Fibroblast of the aortic adventitia (primary cell): ENCODE measurements at places on chromosomes 1 and 21.

GRCh38 chr1:34263406-34263805, 86.7 kb downstream of the C1orf94 start:
- DNase-seq: peak; percentile 27

DNA sequence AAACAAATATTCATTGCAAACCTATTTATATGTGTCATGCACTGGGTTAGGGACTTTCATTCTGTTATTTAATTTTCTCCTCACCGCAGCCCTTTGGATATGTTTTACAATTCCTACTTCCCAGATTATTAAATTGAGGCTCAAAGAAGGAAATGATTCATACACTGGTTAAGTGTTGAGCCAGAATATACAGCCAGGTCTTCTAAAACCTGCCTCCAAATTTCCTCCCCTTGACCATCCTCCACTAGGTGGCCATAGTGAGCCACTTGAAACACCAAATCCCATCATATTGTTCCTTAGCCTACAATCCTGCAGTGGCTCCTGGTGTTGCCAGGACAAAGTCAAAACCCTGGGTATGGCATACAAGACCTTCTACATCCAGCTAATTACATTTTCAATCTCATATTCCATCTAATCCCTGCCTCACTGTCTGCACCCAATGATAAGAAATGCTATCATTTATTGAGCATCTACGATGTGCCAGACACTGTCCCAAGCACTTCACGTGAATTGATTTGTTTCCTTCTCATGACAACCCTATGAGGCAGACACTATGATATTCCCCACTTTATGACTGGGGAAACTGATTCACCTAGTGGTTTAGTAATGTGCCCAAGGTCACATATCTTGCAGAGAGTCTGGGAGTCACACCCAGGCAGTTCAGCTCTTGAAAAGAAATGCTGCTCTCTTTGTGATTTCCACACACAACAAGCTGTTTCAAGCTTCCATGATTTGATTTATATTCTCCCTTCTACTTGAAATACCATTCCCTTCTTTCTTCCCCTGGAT, 23.6 kb upstream of the KIRREL1 start:
- peak; percentile 95 for DNase-seq

GRCh38 chr1:228350831-228351781, 55.5 kb downstream of the TRIM11 start:
- DNase-seq: no peak

GRCh38 chr1:152185544-152186391, 26.7 kb upstream of the RPTN start:
- peak; percentile 79 for DNase-seq

GRCh38 chr1:98796049-98796448, 134.5 kb downstream of the SNX7 start:
- no peak for DNase-seq

GRCh38 chr21:42527489-42528158, 14.0 kb downstream of the SLC37A1 start:
- no peak for DNase-seq

GRCh38 chr1:230425252-230426091, 660 bp downstream of the PGBD5 start:
- no peak for DNase-seq

DNA sequence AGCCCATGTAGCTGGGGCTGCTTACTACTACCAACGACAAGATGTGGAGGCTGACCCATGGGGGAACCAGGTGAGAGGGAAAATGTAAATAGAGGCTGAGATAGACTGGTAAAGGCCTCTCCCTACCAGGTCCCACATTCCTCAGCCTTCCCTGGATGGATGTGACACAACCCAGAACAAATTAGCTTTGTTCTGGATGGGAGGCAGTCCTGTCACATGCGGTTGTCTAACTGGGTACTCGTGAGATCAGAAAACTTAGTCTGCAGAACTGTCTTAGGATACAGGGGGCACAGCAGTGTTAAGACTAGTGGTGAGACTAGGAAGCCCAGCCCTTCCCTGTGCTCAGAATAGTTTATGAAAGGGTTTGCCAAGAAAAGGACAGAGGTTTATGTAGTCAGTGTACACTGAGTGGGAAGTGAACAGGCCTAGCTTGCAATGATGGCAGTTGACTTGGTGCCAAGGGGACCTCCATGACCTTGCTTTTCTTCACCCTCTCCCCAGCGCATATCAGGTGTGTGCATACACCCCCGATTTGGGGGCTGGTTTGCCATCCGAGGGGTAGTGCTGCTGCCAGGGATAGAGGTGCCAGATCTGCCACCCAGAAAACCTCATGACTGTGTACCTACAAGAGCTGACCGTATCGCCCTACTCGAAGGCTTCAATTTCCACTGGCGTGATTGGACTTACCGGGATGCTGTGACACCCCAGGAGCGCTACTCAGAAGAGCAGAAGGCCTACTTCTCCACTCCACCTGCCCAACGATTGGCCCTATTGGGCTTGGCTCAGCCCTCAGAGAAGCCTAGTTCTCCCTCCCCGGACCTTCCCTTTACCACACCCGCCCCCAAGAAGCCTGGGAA, 8.4 kb downstream of the MMACHC start:
- peak; percentile 24 for DNase-seq

- DNase-seq: peak; percentile 93
Observed at GRCh38 chr1:212030936-212031528, 4.3 kb downstream of the INTS7 start.

GRCh38 chr1:229689904-229690303, 63.9 kb downstream of the URB2 start:
- no peak for DNase-seq

DNA sequence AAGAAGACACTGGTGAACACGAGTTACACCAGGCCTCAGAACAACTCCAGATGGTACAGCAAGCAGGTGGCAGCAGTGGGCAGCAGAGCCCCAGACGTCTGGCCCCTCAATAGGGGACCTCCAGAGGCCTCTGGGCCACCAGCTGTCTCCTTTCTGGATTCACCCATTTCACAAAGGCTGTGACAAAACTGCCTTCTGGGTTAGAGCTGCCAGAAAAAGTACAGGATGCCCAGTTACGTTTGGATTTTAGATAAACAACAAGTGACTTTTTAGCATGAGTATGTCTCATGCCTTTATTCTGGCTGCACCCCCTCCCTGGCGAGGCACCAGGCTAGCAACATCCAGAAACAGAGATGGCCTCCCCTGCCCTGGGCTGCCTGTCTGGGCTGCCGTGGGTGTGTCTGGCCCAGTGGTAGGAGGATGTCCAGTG, 30.1 kb downstream of the ITPKB start:
- no peak for DNase-seq

DNA sequence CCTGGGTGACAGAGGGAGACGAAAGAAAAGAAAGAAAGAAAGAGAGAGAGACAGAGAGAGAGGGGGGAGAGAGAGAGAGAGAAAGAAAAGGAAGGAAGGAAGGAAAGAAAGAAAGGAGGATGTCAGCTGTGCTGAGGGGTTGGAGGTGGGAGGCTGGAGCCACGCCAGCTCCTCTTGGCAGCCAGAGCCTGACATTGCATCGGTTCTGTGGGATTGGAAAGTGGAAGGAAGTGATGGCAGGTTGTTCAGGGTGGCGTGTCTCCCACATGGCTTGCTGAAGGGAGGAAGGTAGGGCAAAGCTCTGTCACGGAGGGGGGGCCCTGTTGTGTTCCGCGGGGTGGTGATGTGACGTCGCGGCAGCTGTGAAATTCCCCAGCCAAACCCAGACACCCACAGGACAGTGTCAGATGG, 30.7 kb downstream of the EIF2D start:
- DNase-seq: no peak

- peak; percentile 14 for DNase-seq
Observed at GRCh38 chr1:176110203-176110602, 96.9 kb downstream of the COP1 start.

DNA sequence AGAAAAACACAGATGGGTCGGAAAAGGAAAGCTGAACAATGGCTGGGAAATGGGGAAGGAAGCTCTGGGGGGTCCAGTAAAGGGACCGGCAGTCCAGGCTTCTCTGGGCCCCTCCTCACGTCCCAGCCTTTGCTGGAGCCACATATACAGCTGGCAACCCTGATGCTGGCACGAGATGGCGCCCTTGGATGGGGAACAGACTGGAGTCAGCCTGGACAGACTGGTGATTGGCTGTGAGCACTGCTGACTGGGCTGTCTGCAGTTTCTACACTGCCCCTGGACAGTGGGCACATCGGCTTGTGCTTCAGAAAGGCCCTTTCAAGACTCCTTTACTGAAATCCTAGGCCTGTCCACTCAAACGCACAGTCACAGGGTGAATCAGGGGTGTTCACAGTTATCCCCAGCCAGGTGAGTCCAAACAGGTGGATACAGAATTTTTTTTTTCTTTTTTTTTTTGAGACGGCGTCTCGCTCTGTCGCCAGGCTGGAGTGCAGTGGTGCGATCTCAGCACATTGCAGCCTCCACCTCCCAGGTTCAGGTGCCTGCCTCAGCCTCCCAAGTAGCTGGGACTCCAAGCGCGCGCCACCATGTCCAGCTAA, 31.1 kb upstream of the ZBTB40 start:
- DNase-seq: peak; percentile 77
